Activated effector memory CD4-positive, alpha-beta T cell treated with anti-CD3 and anti-CD28 coated beads, Interleukin-2, amount 50 U/mL, for 16 hours (primary cell): ENCODE measurements at places on chromosomes 7 and 10.

DNA sequence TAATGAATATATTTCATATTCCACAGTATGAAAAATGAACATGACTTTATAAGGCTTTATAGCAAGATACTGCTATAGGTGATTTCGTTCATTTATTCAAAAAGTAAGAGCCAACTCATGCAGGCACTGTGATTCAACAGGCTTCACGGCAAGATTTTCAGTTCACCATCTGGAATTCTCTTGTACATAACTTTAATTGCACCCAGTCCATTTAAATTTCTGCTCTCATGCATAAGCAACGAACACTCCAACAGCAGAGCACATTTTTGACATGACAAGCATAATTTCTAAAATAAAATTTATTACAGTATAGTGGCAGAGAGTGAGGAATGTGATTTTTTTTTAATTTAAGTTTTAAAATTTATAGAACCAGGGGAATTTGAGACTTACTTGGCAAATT lies 436.1 kb downstream of the PHTF2 start:
- no peak for DNase-seq

DNA sequence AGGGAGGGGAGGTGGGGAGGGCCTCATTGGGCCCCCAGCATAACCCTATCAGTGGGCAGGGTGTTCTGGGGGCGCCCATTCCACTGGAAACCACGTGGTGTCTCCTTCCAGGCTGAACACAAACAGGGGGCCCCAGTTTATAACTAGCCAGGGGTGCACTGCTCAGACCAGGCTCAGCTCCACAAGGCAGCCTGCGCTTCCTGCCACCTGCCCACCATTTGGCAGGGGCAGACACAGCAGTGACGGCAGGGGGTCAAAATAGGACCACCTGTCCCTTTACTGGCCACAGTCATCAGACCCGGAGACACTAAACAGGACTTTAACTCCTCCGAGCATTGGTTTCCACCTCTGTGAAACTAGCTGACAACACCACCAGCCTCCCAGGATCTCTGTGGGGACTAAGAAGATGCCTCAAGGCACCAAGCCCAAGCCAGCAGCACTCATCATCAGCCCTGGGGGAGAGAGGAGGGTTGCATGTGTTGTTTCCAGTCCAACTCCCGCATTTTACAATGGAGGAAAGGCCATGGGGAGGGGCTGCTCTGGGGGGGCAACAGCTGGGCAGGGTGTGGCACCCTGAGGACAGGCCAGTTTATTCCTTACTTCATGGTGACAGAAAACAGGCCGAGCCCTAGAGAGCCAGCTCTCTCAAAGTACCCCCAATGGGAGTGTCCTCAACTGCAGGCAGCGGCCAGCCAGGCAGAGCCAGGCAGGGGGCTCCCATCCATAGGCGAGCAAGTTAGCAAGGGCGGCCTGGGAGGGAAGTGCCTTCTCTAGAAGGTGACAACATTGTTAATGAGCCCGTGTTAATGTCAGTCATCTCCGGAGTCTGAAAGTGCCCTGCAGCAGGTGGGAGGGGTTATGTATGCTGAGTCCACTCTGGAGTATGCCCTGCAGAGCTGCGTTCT lies 127.6 kb downstream of the TNS3 start:
- no peak for DNase-seq

DNA sequence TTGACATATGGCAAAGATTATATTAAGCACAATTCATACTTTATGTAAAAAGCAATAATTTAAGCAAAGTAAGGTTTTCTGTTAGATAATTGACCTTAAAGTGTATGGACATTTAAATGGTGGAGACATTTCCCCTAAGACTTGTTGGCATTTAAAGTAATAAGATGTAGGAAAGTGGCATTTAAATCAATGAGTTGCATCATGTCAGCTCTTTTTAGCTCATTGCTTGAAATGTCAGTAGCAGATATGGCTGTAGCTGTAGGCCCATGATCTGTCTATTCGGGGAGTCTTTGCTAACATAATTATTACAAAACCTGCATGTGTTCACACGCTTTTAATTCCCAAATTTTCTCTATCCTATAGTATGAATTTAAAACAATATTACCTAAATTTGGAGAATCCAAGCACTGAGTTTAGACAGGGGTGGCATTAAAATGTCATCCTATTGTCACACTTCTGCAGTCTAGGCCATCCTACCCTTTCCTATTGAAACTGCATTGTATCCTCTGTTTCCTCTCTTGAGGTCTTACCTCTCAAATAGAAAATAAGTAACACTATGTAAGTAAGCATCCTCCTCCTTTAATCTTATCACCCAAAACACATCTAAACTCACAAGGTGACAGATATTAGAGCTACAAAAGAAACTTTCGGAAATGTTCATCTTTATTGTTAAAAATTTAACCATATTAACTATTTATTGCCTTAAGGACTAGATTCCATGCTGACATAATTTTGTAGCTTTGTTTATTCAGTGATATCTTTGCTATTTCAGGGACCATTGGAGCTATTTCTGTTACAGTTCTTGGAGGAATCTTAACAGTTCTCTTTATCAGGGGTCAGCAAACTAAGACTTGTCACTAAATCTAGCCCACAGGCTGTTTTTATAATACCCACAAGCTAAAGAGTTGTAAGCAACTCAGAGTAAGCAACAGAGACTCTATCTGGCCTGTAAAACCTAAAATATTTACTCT lies 91.2 kb downstream of the LCOR start:
- DNase-seq, result no peak

DNA sequence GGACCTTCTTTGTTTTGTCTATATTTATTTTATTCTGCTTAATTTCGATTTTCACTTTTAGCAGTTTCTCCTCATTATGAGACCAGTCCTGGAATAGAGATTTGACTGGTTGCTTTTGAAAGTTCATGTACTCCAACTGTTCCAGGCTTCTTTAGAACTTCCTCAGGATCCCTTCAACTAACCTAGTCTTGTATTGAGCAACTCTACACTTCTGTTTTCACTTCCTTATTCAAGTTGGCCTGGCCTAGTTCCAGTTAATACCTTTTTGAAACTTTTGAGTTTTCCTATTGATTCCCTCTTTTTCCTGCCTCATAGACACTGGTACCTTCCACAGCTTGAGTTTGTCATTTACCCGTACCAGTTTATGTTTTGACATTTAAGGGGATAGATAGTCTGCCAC lies 421.7 kb downstream of the ATRNL1 start:
- no peak for DNase-seq

DNA sequence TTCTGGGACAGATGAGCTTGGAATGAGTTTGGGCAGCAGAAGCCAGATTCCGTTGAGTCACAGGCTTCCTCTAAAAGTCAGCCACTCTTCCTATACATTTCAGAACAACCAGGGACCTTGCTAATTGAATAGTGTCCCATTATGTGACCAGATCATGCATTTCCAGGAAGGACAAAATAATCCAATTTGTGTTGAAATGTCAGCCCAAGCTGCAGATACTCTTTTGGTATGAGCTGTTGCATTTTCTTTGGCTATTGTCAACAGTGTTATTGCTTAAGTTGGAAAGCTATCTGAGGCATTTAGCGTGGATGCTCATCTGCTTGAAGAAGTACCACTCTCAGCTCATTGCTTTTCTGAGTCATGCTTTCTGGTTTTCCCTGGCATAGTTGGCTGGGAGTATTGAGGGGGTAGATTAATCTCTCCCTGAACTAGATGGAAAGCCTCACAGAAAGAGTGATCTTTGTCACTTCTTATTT lies 223.7 kb upstream of the HABP2 start:
- no peak for DNase-seq

- DNase-seq, result peak; percentile 65
Observed at GRCh38 chr10:43404704-43405084, 4.3 kb downstream of the HNRNPF start.

- DNase-seq, result no peak
Observed at GRCh38 chr10:28913436-28914237, 236.3 kb downstream of the BAMBI start.

- DNase-seq, result no peak
Observed at GRCh38 chr10:112250555-112250954, 32.6 kb upstream of the TECTB start.

- DNase-seq, result no peak
Observed at GRCh38 chr10:78832281-78832680, 236.5 kb upstream of the ZMIZ1 start.

- DNase-seq, result no peak
Observed at GRCh38 chr7:54960517-54960916, 58.3 kb upstream of the EGFR start.

DNA sequence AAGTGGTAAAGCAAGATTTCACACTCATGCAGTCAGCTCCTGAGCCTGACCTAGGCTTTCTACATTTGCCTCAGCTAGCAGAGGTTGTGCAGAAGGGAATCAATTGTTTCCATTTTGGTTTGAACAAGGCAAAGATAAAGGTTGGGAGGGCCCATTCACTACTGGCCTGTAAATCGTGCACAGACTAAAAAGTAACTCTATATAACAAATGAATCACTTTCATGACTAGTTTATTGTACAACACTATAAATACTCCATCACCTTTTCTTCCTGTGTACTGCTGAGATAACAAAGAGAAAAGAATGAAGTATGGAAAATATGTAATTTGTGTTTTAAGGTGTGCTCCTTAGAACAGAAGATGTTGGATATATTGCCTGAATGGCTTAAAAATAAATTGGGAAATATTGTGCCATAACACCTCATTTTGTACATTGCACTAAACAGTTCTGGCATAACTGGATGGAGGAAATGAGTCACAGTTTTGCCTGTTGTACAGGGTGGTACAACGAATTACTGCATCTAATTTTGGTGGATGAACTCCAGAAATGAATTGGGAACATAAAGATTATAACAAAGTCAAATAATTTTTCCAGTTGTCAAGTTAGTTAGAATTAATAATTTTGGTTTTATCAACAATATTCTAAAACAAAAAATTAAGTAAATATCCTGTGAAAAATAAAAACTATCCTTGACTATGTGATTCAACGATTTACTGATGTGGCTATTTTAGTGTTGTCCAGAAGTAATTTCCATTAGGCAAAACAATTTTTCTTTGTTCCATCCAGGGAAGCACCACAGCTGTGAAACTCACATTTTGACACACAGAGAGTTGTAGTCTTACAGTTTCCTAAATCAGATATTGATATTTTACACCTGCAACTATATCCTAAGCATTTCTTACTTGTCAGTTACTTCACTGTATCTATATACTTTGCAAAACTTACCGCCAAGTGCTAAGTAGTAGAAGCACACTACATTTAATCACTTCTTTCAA lies 18.0 kb downstream of the SEMA3C start:
- no peak for DNase-seq

DNA sequence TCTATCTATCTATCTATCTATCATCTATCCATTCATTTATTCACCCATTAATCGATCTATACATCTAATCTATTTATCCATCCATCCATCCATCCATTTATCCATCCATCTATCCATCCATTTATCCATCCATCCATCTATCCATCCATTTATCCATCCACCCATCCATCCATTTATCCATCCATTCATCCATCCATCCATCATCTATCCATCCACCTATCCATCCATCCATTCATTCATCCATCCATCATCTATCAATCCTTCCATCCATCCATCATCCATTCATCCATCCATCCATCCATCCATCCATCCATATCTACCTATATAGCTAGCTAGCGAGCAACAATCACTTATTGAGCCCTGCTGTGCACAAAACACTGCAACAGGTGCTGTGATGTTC lies 953.1 kb upstream of the ZNF722 start:
- no peak for DNase-seq

GRCh38 chr10:63573068-63573697 lies 52.0 kb downstream of the REEP3 start:
- DNase-seq, result no peak

DNA sequence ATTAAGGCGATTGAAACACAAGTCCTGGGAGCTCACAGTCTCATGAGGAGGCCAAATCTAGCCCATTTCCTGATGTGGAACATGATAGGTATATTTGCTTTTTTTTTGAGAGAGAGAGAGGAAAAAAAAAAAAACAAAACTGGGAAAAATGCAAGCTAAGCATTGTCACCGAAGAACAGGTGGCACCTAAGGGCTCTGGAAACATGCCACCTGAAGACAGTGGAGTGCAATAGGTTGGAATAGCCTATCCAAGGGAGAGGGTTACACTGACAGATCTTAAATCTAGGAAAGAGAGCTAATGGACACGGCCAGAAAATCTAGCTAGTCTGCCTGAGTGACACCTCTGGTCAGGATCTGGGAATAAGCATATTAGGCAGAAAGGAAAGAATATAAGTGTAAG lies 110.2 kb downstream of the SRI start:
- DNase-seq, result no peak

DNA sequence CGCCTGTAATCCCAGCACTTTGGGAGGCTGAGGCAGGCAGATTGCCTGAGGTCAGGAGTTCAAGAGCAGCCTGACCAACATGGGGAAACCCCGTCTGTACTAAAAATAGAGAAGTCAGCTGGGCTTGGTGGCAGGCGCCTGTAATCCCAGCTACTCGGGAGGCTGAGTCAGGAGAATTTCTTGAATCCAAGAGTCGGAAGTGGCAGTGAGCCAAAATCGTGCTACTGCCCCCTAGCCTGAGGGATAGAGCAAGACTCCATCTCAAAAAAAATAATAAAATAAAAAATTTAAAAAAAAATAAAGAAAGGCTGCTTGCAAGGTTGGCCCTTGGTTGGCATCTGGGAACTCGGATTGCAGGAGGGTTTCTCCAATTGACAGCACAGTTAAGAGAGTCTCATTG lies 221.6 kb downstream of the DGKI start:
- no peak for DNase-seq

- DNase-seq, result no peak
Observed at GRCh38 chr10:52619052-52619451, 153.5 kb downstream of the MBL2 start.

DNA sequence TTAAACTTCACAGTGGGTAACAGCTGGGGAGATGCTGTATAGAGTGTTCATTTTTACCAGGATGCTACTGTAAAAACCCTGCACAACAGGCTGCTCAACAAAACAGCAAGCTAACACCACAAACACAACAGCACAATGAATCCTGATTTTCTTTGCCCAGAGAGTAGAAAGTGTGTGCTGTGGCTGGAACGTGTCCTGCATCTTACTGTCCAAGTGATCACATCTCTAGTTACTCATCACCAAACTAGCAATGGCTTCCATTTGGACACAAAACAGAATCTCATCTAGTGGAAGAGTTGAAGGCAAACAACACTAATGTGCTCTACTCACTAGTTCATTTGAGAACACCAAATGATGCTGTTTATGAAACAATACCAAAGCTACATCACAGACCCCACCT lies 121.2 kb downstream of the SLC25A13 start:
- no peak for DNase-seq

DNA sequence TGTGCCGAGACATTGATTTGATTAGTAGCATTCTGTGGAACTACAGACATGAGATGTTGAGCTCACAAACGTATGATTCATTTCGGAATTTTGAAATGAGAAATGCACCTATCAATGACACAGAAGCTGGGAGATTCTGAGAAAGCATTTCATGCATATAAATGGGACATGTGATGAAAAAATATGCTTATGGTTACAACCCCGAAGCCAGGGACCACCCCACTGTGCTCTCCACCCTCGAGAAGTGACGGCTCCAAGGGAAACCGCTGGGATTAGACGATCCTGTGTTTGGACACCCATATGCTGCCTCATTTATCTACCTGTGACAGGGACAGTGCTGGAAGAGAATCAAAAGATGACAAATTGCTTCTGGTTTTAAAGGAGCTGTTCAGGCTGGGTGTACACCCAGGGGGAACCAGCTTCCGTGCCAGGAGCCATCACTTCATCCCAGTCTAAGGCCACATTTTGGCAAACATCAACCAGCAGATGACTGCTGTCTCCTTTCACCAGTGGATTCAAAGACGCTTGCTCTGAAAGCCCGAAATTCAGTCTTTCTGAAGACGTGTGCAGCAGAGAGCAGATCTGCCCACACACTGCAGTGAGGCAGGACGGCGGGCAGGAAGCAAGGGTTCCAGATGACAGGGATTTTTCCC lies 109.9 kb downstream of the ATXN7L1 start:
- DNase-seq, result peak; percentile 62

GRCh38 chr7:144057954-144058353 lies 9.2 kb downstream of the OR2A5 start:
- DNase-seq, result no peak
